ENCODE measurements at places on chromosomes 6 and 20.
A peak's percentile ranks its signal among the peaks of the same experiment; 100 is the strongest.

- DNase-seq, result no peak
Observed at GRCh38 chr6:157657754-157658153, 165.3 kb upstream of the SNX9 start.

DNA sequence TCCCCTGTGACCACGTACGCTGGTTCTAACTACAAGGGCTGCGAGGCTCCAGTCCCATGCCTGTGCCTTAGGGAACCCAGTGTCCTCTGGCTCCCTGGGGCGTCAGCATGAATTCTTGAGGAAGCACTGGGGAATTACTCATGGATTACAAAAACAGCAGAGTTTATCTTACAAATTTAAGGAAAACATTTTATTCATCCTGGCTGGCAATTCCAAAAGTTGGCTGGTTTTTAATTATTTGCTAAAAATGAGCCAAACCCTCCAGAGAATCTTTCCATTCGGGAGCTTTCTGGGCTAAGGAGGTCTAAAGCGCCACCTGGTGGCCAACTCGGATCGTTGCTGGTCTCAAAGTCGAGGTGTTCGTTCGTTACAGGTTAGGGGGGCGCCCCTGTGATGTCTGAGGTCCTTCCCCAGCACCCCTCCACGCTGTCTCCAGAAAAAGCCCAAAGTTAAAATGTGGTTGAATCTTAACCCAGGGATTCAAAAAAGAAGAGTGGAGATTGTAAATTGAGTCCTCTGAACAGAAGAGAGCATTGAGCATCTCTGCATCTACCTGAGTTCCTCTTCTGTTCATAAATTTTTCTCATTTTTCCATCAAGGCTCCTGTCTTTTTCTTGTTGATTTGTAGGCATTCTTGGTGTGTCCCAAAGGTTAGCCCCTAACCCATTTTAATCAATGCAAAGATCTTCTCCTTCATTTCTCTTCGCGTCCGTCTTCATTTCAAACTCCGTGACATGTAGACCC, 99.4 kb downstream of the BFSP1 start:
- DNase-seq, result peak; percentile 10

DNA sequence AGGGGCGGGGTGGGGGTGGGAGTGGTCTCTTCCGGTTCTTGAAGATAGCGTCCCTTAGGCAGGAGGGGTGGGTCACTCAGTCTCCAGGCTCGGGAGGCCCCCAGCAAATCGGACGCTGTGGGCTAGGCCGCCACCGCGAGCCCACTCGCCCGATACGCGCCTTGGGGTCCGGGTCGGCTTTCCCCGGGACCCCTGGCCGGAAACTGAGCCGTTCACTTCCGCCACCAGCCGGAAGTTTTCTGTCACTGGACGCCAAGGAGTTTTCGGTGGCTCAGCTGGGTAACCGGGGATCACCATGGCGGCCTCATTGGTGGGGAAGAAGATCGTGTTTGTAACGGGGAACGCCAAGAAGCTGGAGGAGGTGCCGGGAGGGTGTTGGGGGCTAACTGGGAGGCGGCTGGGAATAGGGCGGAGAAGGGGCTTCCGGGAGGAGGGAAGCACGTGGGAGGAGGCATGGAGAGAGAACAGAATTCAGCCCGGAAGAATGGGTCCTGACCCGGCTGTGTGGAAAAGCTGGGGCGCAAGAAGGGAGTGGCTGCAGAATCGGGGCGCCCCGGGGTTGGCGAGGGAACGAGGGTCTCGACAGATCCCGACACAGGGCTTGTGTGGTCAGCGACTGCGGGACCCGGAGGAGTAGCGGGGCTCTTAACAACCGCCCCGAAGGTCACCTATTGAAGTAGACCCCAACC, at the start of gene ITPA:
ITPA (plus strand) TSS at position 242 of the 689 bp plus-strand sequence; CDS start at position 296, 54 bp downstream.
- peak; percentile 16 for DNase-seq

DNA sequence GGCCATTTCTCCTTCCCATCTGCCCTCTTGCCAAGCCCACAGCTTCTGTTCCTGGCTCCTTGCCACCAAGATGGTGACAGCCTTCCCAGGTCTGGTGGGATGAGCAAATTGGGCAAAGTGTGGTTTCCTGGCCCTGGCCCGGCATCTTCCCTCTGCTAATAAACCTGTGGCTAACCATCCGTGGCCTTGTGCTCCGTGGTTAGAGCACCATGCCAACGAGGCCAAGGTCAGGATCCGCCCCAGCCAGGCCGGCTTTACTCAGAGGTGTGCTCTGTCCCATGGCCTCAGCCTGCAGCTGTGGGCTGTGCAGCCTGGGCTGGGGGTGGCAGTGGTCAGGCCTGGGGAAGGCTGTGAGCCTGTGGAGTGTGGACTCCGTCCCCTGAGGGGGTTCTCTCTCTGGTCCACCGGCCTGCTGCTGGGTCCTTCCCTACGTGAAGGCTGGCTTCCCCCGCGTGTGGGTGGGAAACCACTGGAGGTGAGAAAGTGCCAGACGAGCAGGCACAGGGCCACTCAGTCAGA, 117.4 kb downstream of the VEGFA start:
- no peak for DNase-seq

GRCh38 chr20:19885939-19886660, 128.0 kb downstream of the RIN2 start:
- no peak for DNase-seq

DNA sequence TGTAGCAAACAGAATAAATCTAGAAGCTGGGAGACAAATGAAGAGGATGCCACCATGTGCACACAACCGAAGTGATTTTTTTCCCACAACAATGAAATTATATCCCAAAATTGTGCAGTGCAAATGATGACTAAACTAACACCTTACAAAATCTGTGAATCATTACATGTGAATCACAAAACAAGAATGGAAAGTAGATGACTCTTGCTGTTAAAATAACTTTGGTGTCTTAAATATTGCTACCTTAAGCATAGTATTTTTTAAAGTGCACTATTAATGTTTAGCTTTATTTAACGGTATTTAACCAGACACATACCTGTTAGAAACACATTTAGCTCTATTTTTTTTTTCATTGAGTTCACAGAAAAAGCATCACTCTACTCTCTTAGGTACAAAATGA, 190.8 kb downstream of the TBC1D32 start:
- no peak for DNase-seq

DNA sequence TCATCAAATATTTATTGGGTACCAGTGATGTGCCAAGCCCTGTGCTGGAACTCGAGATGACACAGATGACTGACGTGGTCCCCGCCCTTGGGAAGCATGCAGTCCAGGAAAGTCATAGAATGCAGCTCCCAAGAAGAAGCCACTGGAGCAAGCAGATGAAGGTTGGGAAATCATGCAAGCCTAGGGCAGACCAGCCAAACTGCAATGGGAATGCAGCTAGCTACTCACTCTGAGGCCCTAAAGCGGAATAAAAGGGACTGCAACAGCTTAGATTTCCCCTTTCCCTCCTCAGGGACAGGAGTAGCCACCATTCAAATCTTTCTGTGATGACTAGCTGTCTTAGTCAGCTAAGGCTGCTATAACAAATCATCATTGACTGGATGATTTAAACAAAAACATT, 152.2 kb downstream of the MAFB start:
- DNase-seq, result no peak

- no peak for DNase-seq
Observed at GRCh38 chr20:43507150-43508080, at the start of gene L3MBTL1. Gene L3MBTL1 (plus strand): TSS chr20:43507697. CDS start chr20:43513504, 5,807 bp downstream.

DNA sequence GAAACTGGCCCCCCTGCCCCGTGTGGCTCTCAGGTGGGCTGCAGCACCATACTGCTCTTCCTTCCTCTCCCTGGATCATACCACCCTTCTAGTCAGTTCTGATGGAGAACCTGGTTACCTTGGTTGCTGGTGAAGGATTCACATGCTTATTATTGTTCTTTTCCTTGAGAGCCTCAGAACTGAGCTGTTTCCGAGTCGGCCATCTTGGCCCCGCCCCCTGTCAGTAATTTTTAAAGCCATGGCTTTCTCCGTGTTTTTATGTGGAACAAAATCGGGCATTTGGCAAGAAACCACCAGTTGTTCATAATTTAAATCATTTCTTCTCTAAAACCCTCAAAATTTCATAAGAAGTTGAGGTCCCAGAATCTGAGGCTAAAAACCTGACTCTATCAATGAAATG, 493.8 kb downstream of the NKAIN2 start:
- no peak for DNase-seq

GRCh38 chr6:5199283-5199682, 61.5 kb downstream of the LYRM4 start:
- no peak for DNase-seq

DNA sequence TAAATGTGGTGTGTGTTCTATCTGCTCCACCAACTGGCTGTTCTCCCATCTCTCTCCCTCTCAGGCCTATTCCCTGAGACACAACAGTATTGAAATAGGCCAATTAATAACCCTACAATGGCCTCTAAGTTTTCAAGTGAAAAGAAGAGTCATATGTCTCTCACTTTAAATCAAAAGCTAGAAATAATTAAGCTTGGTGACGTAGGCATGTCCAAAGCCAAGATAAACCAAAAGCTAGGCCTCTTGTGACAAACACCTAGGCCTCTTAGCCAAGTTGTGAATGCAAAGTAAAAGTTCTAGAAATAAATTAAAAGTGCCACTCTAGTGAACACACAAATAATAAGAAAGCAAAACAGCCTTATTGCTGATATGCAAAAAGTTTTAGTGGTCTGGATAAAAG, 29.9 kb downstream of the MTCL3 start:
- DNase-seq, result no peak

DNA sequence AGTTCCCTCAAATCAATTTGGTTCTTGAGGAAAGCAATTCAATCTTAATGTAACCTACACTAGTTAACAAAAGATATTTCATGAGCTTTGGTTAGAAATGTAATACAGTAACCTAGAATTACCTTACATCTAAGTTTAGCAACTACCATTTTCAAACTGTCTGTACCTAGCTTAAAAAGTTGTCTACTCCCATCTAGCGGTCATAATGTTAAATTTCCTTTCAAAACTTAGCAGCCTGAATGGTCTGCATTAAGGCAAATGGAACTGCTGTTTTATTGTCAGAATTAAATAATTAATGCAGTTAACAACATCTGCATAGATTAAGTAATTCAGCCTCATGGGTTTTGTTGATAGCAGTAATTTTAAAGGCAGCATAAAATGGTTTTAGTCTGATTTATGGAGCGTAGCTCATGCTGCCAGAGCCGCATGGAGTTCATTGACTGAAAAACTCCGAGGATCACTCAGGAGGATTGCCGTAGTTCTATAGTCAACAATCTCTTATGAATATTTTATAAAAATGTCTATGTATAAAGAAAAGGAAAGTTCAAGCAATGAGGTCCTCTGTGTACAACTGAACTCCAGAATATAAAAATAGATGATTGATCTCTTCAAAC, 485.4 kb upstream of the MANEA start:
- DNase-seq, result no peak

GRCh38 chr6:15763837-15764236, 101.0 kb upstream of the DTNBP1 start:
- DNase-seq, result no peak

DNA sequence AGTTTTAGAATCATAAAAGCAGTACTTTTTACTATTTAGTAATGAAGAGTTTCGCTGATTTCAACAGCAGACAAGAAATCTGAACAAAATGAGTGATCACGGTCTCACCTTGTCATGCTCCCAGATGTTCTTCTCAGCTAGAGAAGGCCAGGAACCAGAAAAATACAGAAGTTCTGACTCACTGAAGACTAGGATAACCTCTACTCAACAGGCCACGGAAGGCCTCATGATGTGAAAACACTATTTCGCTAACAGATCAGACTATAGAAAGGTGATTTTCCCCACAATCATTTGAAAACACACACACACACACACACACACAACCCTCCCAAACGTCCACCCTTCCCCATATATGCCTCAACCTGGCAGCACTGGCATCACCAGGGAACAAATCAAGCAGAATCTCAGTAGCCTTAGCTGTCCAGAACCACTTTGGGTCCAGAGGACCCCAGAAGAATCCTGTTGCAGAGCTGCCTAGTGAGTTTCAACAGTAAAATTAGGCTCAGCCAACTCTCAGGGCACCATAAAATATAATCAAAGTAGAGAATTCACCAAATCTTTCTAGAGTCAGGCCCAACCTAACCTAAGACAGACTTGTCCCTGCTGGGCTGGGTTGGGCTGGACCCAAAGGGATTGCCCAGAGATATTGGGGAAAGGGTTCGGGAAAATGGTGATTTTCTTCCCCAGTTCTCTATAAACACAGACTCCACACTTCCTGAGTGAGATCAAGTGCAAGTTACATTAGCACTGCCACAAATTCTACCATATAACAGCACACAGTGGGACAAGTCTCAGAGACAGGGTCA, 7.9 kb downstream of the EXOC2 start:
- no peak for DNase-seq

GRCh38 chr6:186340-186965, 105.8 kb upstream of the DUSP22 start:
- no peak for DNase-seq

GRCh38 chr6:138307352-138307751, 70.4 kb upstream of the SMIM28 start:
- DNase-seq, result no peak

Measured in stimulated activated CD8-positive, alpha-beta memory T cell treated with anti-CD3 and anti-CD28 coated beads, Interleukin-4, amount 100 ng/mL, for 1 hour (primary cell).